Activated CD8-positive, alpha-beta memory T cell treated with anti-CD3 and anti-CD28 coated beads, Interleukin-2, amount 10 ng/mL, durations not matched to agents 7 days and 5 days (primary cell): ENCODE measurements at places on chromosomes 2 and 18. TPM values are rescaled to one million over a fixed set of nuclear protein-coding genes. Genes with fewer than 3 reads are reported as not detected.

The LIPG gene
- total RNA-seq = 0.16 TPM

The CNGA3 gene
- not detected for total RNA-seq

The RUFY4 gene
- total RNA-seq = 5.1 TPM

- DNase-seq = no peak
These were observed 52.1 kb upstream of the CTIF start for GRCh38 chr18:48486754-48487153.

- no peak for DNase-seq
These were observed 21.3 kb downstream of the HNRNPLL start for GRCh38 chr2:38581193-38582147.

DNA sequence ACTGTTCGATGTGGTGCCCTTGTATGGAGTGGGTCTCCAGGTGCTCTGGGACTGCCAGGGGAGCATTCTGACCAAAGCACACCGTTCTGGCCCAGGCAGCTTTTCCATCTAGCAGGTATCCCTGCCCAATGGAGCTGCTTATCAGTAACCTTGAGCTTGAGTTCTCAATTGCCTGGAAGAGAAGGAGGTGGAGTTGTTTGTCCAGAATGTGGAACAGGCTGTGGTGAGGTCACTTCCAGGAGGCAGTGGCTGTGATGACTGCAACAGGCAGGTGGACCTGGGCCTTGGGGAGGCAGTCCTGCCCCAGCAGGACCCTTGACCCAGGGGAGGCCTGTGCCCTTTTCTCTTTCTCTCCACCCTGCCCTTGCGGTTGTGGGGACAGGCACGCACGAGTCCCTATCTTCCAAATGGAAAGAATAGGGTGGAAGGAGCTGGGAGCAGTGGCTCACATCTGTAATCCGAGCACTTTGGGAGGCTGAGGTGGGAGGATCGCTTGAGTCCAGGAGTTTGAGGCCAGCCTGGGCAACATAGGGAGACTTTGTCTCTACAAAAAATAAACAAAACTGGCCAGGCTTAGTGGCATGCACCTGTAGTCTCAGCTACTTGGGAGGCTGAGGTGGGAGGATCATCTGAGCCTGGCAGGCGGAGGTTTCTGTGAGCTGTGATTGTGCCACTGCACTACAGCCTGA is 66.2 kb upstream of the MCFD2 start:
- DNase-seq = no peak

- DNase-seq = no peak
These were observed 642.4 kb upstream of the RAB6C start for GRCh38 chr2:129337076-129337475.

- no peak for DNase-seq
These were observed 195.8 kb upstream of the FN1 start for GRCh38 chr2:215631696-215632095.

- DNase-seq = no peak
These were observed 190.7 kb downstream of the MTCL1 start for GRCh38 chr18:8895987-8896619.
